ENCODE measurements at places on chromosomes 3 and 15.

DNA sequence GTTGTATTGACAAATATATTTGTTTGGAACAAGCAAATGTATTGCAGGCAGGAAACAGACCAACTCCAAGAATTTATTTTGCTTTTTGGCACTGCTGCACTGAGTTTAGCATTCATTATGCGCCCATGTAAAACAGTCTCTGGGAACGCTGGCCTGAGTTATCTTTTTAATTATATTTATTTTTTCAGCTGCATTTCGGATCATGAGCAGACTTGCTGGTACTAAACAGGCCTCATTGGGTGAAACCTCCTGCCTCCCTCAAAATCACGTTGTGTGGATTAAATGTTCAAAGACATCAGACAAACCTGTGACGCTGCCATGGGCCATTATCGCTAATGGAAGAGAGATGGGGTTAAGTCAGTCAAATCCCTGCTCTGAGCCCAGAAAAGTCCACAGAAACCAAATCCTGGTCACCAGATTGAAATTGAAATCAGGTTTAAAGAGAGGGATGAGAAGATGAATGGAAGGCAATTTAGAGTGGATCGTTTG lies 511.1 kb upstream of the PROK2 start:
- no peak for DNase-seq

DNA sequence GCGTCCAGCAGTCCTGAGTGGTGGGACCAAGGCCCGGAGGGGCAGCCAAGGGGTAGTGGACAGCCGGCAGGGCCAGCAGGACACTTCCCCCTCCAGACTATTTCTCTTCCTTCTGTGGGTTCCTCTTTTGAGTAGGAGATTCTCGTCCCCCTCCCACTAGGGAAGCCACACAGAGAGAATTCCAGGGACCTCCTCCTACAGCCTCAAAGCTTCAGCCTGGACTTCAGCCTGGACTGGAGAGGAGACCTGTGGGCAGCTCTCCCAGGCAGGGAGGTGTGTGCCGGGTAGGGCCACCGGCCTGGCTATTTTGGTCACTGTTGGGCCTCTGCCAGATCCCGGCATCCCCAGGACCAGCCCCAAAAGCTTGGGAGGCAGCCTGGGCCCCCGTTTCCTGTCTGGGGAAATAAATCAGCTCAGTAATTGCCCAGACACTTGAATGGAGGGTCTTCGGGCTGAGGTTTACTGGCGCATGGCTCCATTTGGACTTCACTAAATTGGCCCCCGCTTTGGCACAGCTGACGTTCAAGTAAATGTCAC lies 1.3 kb downstream of the SLC6A6 start:
- peak; percentile 36 for DNase-seq

DNA sequence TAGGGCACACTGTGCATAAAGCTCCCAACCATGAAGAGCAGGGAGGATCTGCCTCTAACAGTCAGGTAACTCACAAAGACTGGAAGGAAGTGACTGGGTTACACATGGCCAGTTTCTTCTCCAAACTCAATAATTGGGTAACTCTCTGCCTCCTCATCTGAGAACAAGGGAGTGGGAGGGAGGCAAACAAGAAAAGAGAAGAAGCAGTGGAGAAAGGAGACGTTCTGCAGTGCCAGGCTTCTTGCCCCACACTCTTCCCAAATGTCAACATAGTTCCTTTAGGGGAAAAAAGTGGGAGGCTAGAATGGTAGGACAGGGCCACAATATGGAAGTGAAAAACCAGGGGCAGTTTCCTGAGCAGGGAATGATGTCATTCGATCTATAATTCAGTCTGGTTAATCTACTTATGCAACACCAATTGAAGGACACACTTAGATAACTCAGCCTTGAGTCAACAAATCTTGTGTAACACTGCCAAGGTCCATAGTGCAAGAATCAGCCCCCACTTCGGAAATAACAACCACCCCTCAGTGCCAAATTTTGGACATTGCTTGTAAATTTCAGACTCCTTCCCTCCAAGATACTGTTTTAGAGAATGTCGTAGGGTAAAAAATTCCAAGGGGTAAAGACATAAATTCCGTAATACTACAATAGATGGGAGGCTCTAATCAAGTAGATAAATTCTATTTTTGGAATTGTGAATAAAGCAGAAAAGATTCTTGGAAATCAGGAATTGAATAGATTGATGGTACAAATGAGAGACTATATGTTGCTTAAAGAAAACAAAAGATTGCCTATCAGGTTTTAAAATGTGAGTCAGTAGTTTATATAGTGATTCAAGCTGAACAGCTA lies 143.0 kb downstream of the LPP start:
- DNase-seq = no peak

GRCh38 chr3:108505811-108506210 lies 4.6 kb downstream of the MYH15 start:
- no peak for DNase-seq

- DNase-seq = no peak
These were observed 53.5 kb downstream of the MAGEF1 start for GRCh38 chr3:184658223-184658928.

DNA sequence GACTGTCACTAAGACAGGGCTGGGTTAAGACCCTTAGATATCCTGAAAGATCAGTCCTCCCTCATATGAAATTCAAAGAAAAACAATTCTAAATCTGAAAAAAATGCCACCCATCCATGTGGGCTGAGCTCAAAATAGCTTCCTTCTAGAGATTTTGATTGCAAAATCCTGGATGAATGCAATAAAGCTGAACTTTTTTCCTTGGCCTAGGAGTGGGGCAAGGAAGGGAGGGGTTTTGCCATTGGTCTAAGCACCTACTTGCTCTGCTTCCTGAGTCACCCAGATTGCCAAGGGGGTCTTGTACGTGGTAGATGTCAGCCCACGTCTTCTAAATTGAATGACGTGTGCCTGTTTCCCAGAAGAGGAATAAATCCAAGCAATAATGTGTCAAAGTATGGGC lies 15.3 kb upstream of the SMAD3 start:
- DNase-seq = no peak

- no peak for DNase-seq
These were observed 35.2 kb downstream of the PTPN23 start for GRCh38 chr3:47416041-47416440.

- DNase-seq = no peak
These were observed 7.2 kb downstream of the APBA2 start for GRCh38 chr15:28892789-28893610.

- no peak for DNase-seq
These were observed 131.2 kb downstream of the CTNNB1 start for GRCh38 chr3:41330465-41330864.

DNA sequence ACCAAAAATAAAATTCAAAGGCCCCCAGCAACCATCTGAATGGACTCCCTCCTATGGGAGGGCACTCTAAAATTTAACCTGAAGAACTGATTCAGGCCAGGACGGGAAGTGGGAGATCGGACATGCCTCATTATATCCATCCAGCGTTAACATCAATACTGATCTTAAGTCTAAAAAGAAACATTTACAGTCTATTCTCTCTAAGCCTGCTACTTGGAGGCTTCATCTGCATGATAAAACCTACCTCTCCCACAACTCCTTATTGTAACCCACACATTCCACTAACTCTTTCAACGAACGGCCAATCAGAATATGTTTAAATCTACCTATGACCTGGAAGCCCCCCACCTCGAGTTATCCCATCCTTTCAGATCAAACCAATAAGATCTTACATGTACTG lies 68.4 kb downstream of the HERC1 start:
- no peak for DNase-seq

- no peak for DNase-seq
These were observed 6.1 kb upstream of the PCSK6 start for GRCh38 chr15:101495334-101496197.

GRCh38 chr15:75058127-75058905 lies 34.9 kb downstream of the PPCDC start:
- DNase-seq = no peak

- DNase-seq = no peak
These were observed 149.6 kb downstream of the AGBL1 start for GRCh38 chr15:86229306-86229705.

- no peak for DNase-seq
These were observed 52.5 kb upstream of the UBE2Q2 start for GRCh38 chr15:75790631-75791336.

DNA sequence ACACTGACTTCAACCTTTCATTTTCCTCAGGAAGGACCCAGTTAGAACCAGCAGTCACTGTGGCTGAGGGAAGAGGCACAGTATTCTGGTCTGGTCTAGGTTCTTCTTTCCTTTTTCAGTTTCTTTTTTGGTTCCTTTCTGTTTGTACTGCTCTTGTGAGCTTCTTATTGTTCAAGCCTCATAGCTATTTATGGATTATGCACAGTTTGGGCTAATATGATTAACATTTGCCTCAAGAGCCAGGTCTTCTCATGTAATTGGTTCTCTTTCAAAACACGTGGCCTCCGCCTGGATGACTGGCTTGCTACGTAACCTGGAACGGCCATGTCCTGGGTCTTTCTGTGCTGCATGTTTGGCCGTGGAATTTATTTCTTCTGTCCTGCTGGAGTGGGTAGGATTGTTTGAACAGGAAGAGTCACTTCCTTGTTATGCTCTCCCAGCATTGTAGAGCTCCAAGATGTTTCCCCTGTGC lies 43.3 kb downstream of the RBMS3 start:
- peak; percentile 15 for DNase-seq

- peak; percentile 43 for DNase-seq
These were observed 113.5 kb downstream of the TNIK start for GRCh38 chr3:171346582-171347300.

GRCh38 chr15:83567318-83567717 lies 86.6 kb upstream of the ADAMTSL3 start:
- DNase-seq = no peak

DNA sequence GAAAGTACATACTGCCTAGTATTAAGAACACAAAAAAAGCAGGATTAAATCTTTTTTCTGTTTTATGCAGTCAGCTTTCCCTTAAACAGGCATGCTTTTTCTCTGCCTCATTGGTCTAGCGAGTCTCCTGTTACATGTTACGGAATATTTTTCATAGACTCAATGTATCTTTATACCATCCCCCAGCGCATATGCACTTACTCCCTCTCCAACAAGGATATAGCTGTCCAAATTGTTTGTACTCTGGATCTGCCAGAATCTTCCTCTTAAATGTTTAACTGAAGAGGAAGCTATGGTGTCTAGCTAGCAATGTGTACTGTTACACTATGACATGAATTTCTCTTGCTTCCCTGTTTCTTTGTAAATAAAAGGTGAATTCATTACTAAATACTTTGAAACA lies 9.2 kb upstream of the SLCO3A1 start:
- no peak for DNase-seq

DNA sequence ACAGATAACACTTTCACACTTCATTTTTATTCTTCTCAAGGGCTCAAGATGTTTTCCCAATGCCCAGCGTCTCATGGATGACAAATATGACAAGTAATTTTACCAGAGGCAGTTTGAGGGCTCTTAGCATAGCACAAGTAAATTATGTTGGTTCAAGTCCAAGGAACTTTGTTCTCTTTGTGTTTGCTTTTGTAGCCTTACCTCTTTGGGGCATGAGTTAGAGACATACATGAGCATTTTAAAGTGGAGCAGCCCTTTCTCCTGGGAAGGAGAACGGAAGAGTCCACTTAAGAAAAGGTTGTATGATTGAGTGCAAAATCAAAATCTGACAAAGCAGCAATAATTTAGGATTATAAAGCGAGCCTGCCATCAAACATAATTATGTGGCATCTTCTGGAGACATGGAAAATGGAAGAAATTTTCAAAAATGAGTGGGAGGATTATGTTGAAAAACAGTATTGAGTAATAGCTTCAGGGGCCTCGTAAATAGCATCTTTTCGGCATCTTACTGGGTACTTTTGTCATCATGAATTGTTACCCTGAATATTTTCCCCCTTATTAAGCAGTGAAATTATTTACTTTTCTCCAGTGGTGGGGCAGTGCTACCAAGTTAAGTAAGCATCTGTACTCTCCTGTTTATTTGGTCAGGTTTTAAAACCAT lies 65.9 kb downstream of the PGPEP1L start:
- no peak for DNase-seq

GRCh38 chr3:64163755-64164148 lies 61.5 kb downstream of the PRICKLE2 start:
- DNase-seq = no peak

- DNase-seq = no peak
These were observed 273.6 kb downstream of the THRB start for GRCh38 chr3:24220859-24221657.

DNA sequence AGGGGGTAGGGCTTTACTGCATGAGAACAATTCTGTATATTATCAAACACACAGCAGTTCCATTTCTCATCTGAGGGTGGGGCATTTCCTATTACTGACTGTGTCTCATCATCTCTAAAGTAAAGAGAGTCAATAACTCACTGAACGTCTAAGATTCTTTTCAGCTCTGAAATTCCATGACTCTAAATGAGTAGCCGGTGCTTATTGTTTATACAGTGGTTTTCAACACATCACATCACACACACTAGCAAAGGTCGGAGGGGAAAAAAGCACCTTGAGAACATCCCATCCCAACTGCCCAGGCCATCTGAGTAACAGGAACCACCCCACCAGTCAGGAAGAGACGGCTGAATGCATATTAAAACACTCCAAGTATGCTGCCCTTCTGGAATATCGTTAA lies 196.0 kb downstream of the SUCLG2 start:
- DNase-seq = no peak

DNA sequence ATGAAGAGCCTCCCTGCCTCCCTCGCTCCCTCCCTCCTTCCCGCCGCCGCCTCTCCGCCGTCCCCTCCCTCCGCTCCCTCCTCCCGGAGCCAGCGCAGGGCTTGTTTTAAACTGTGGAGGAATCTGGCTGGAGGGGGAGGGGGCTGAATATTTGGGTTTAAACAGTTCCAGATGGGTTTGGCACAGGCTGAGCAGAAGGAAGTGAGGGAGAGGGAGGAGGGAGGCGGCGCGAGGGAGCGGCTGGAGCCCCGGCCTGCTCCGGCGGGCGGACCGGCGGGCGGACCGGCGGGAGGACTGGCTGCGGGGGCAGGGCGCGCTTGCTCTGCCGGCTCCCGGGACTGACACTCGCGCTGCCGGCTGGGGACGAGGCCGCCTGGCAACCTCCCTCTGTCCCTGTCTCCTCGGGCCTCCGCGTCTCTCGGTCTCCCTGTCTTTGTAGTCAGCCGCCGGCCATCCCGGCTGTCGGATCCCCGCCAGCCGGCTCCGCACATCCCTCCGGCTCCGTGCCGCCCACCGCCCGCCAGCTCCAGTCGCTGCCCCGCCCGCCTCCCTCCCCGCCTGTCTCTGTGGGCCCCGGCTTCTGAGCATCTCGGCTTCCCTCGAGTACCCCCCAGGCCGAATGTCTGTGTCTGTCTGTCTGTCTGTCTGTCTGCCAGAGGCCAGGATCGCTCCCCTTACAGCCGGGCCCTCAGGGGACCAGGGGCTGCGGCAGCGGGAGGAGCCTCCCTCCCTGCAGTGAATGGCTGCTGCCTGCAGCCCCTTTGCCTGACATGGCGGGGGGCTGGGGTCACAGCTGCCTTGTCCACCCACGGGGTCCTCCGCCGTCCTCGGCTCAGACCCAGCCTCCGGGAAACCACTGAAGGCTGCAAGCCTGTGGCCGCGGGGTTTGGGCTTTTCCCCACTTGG lies 7.6 kb downstream of the EPHB3 start:
- DNase-seq = peak; percentile 40

DNA sequence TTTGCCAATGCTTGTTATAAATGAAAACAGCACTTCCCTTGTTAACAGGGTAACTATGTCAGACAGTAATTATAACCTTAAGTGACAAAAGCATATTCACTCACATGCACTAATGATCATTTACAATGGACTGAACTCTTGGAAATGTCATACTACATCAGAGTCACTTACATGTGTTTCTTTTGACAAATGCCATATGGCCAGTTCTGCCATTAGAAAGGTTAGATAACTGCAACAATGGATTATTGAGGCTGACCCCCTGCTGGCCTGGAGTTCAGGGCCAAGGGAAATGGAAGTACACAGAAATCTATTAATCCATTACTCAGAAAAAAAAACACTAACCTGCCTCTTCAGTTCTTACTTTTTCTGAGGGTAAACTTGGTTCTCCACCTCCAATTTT lies 313.4 kb downstream of the CNTN3 start:
- no peak for DNase-seq
